ENCODE measurements at places on chromosomes 2 and 18.
A peak's percentile ranks its signal among the peaks of the same experiment; 100 is the strongest.

DNA sequence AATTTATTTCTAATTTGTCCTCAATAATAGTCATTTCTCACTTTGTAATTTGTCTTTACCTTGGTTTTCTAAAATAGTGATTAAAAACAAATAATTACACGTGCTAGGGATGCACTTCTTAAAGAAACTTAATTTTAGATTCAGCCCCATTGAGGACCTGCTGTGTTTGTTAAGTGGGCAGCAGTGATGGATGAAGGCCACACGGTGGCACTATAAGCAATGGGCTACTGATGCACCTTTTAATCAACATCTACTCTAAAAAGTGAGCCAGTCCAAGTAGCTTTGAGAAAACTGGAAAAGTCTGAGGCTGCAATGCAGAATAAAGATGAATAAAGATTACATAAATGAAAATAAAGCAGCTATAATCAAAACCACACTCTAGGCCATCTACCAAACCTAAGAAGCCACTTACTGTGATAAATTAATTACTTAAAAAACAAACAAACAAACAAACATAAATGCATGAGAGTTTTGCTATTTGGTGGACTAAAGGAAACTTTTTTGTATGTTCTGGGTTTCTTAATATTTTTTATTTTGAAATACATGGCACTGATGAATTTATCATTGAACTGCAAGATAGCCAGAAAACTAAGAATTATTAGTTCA is 89.3 kb downstream of the PDE11A start:
- no peak overlapping the region for H3K27ac ChIP-seq
- peak; percentile 32 for DNase-seq
- no peaks in the 10 kb centered on the region for H3K36me3 ChIP-seq
- H3K4me1 ChIP-seq, result no peaks in the 10 kb centered on the region
- no peaks in the 10 kb centered on the region for H3K27me3 ChIP-seq
- no peak overlapping the region for H3K4me3 ChIP-seq

- H3K27me3 ChIP-seq, result no peaks in the 10 kb centered on the region
- H3K36me3 ChIP-seq, result no peaks in the 10 kb centered on the region
- no peak for DNase-seq
- H3K27ac ChIP-seq, result no peak overlapping the region
Measured at GRCh38 chr18:957829-958228, 53.2 kb downstream of the ADCYAP1 start.

DNA sequence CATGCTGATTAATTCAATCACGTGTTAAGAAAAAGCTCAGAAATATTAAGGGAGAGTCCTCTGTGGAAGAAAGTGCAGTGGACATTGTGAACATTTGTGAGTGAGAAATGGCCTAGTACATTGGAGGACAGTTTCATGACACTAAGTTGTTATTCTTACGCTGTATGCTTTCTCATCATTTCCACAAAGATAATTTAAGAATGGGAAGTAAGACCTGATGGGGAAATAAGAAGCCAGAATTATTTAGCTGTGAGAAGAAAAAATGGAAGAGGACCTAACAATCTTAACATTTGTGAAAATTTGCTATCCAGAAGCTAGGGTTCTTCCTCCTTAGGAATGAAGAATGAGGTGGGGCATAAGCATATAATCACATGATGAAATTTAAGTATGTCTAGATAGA is 15.2 kb upstream of the RAPH1 start:
- H3K27ac ChIP-seq, result no peak overlapping the region
- peaks cover 5% of the 10 kb centered on the region for H3K4me1 ChIP-seq
- DNase-seq, result no peak
- no peaks in the 10 kb centered on the region for H3K27me3 ChIP-seq
- H3K4me3 ChIP-seq, result no peak overlapping the region

- peaks cover 8% of the 10 kb centered on the region for H3K36me3 ChIP-seq
- no peak overlapping the region for H3K27ac ChIP-seq
- H3K27me3 ChIP-seq, result peaks cover 3% of the 10 kb centered on the region
- H3K4me1 ChIP-seq, result peaks cover 3% of the 10 kb centered on the region
- DNase-seq, result no peak
Measured at GRCh38 chr2:172848519-172848918, 112.9 kb downstream of the RAPGEF4 start.

GRCh38 chr2:200357845-200358244 is 51.4 kb downstream of the SPATS2L start:
- H3K27ac ChIP-seq, result no peak overlapping the region
- peaks cover 25% of the 10 kb centered on the region for H3K4me1 ChIP-seq
- H3K4me3 ChIP-seq, result no peak overlapping the region
- no peak for DNase-seq

- peaks cover 5% of the 10 kb centered on the region for H3K27me3 ChIP-seq
- H3K4me3 ChIP-seq, result peak overlapping the region; percentile 87
- H3K36me3 ChIP-seq, result no peaks in the 10 kb centered on the region
- peak; percentile 43 for DNase-seq
- peaks cover 9% of the 10 kb centered on the region for H3K4me1 ChIP-seq
Measured at GRCh38 chr2:126656431-126657147, 631 bp downstream of the GYPC start.

GRCh38 chr2:227033471-227034148 is 130.4 kb downstream of the COL4A4 start:
- no peak overlapping the region for H3K27ac ChIP-seq
- H3K36me3 ChIP-seq, result no peaks in the 10 kb centered on the region
- peaks cover 4% of the 10 kb centered on the region for H3K4me1 ChIP-seq
- H3K27me3 ChIP-seq, result no peaks in the 10 kb centered on the region

DNA sequence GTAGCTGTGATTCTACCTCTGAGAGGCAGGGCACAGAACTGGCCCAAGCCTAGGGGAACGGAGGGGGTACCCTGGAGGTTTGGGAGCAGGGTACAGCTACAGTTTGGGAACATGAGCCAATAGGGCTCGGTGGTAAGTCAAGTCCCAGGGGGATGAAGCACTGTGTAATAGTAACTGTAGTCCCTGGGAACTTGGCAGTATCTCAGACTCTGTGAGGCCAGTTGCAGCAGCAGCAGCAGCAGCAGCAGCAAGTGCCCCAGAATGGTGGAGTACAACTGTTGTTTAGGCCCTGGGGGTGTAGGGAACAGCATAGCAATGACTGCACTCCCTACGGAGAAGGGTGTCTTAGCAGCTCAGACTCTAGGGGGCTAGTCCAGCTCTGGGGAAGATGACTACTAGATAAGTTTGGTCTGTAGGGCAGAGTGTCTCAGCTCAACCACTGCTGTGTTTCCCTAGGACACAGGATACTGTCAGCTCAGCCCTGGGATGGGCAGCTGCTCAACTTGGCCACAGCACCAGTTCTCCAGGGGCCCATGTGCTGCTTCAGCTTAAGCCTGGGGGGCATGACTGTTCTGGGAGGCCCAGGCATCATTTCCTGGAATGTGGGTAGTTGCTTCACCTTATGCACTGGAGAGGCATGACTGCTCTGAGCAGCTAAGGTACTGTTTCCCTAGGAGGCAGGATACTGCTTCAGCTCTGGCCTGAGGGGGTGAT is 20.5 kb downstream of the CARF start:
- no peaks in the 10 kb centered on the region for H3K4me1 ChIP-seq
- H3K4me3 ChIP-seq, result no peak overlapping the region
- H3K27ac ChIP-seq, result no peak overlapping the region
- H3K36me3 ChIP-seq, result no peaks in the 10 kb centered on the region
- peaks cover 1% of the 10 kb centered on the region for H3K27me3 ChIP-seq

- DNase-seq, result no peak
- H3K4me3 ChIP-seq, result no peak overlapping the region
- no peak overlapping the region for H3K27ac ChIP-seq
- peaks cover 2% of the 10 kb centered on the region for H3K27me3 ChIP-seq
Measured at GRCh38 chr2:181363164-181363563, 94.0 kb upstream of the ITGA4 start.

GRCh38 chr2:127226520-127227263 is 6.6 kb upstream of the CYP27C1 start:
- no peak overlapping the region for H3K27ac ChIP-seq
- no peaks in the 10 kb centered on the region for H3K4me1 ChIP-seq
- DNase-seq, result no peak
- H3K27me3 ChIP-seq, result peaks cover 2% of the 10 kb centered on the region
- H3K4me3 ChIP-seq, result no peak overlapping the region

DNA sequence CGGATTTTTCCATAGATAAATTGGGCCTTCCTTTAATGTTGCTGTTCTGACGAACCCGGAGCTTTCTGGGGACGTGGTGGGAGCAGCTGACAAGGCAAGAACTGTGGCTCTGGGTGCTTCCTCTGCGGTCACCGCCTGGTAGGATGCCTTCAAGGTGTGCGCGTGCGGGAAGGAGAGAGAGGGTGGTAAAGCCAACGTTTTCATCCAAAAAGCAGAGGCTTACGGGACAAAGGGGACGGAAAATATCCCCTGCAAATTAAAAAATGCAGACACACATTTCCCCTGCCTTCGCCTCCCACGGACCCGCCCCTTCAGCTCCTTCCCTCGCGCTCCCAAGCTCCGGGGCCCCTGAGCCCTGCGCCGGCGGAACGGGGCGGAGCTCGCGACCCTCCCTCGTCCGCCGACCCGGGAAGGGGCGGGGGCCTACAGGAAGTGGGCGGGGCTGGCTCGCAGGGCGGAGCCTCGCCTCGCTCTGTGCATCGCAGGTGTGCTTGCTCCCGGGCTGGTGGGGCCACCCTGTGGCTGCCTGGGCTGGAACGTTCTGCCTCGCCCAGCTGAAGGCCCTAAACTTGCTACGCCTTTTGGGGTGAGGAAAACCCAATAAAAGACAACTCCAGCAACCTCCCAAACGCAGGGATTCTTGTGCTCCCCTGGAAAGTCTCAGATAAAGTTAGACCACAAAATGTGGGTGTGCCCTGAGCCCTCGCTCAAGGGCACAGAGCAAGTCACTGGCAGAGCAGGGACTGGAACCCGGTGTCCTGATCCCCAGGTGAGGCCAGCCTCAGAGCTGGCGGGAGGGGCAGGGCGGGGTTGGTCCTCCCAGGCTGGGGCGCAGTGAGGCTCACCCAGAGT is 25.4 kb upstream of the SLC66A3 start:
- no peaks in the 10 kb centered on the region for H3K36me3 ChIP-seq
- H3K4me3 ChIP-seq, result peak overlapping the region; percentile 84
- no peaks in the 10 kb centered on the region for H3K27me3 ChIP-seq
- H3K27ac ChIP-seq, result peak overlapping the region; percentile 38
- peak; percentile 86 for DNase-seq
- H3K4me1 ChIP-seq, result peaks cover 5% of the 10 kb centered on the region

Measured in glutamatergic neuron (in vitro differentiated cells).